ENCODE measurements at places on chromosomes 11 and 22. TPM values are rescaled to one million over a fixed set of nuclear protein-coding genes. Genes with fewer than 3 reads are reported as not detected.

- no peak for DNase-seq
Measured at GRCh38 chr11:48000432-48000831, 20.1 kb downstream of the PTPRJ start.

GRCh38 chr11:17976651-17977050 is 36.2 kb downstream of the SERGEF start:
- DNase-seq = no peak

DNA sequence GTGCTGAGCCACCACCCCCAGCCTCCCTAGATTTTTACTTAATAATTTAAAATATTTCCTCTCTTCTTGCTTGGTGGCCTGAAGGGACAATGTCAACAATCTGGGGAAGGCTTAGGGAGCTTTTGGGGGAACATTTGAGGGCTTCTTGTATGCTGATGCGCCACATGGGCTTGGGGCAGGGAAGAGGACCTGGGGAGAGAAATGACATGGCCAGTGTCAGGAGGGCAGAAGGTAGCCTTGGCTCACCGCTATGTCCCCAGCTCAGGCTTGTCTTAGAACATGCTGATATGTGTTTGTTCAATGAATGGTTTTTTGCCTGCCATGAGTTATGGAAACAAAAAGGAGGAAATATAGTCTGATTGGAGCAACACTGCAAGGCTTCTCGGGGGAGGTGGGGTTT is 51.6 kb downstream of the ST14 start:
- DNase-seq = no peak

CHKB gene
- polyA plus RNA-seq = 142 TPM

- DNase-seq = peak; percentile 54
Measured at GRCh38 chr11:6654281-6655019, 1.2 kb downstream of the DCHS1 start.

STARD10 gene
- 66.5 TPM for polyA plus RNA-seq

HBG1 gene
- 0.56 TPM for polyA plus RNA-seq

MYRF gene
- polyA plus RNA-seq = 23.3 TPM
